ENCODE measurements at places on chromosomes 16 and 17. TPM values are rescaled to one million over a fixed set of nuclear protein-coding genes. Genes with fewer than 3 reads are reported as not detected.

The TBC1D3C gene
- total RNA-seq = 4.6 TPM

DNA sequence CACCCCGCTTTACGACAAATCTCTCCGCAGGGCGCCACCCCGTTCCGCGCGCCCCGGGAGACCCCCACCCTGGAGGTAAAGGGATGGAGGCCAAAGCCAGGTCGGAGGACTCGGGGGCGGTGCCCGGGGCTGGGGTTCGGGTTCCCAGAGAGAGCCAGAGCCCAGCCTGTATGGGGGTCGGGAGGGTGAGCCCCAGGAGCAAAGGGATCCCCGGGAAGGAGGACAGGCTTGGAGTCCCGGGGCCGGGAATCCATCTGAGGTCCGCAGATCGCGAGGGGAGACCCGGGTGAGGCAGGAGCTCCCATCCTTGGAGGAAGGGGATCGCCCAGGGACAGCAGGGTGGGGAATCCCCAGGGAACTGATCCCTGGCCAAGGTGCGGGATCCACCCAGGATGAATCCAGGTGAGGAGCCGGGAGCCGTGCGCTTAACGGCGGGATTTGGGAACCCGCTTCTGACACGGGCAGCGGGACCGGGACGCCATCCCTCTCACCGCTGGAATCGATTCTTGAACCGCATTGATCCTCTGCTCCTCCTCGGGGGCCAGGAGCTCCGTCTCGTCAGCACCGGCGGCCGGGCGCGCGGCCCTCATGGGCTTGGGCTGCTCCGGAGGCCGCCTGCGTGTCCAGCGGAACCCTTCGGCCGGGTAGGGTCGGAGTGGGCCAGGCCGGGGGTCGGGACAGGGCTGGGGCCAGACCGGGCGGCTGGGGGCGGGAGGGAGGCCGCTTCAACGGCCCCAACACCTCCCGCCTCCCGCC, at the start of gene MMD:
MMD (minus strand) TSS at position 657 of the 756 bp plus-strand sequence; CDS start at position 517, 140 bp downstream.
- no peak for DNase-seq

DNA sequence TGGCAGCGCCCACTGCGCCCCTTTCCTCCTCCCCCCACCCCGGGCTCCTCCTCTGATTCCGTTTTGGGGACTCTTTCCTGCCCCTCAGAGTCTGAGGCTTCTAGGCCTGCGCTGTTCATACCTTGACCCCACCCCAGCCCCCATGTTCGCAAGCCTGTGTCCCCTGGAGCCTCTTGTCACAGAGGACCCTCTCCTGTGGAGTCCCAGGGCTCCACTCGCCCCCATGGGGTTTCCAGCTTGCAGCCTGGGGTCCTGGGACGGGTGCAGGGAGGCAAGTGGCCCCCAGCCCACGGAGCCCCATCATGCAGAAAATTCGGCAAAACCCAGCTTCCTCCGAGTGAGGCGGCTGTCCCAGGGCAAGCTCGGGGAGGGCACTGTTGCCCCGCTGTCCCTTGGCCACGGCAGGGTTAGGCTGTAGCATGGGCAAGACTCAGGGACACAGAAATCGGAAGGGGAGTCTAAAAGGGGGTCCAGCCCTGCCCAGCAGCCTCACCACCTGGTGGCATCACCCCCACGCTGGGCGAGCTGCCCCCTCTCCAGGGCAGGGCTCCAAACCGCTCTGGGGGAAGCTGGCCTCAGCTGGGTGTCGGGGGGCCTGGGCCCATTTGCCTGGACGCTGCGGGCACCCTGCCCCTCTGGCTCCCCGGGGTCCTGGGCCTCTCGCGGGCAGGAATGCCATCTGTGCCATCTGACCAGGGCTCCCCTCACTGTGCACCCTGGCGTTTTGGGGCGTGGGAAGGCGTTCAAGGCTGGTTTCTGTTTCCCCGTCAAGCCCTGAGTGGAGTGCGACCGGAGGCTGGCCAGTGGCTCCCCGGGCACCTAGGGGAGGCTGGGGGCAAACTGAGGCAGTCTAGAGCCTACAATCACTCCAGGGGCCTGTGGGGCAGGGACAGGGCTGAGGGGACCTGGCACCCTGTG, 11.5 kb upstream of the BAHCC1 start:
- DNase-seq = no peak

- DNase-seq = no peak
These were observed 29.7 kb upstream of the CDH15 start for GRCh38 chr16:89141884-89142267.

DNA sequence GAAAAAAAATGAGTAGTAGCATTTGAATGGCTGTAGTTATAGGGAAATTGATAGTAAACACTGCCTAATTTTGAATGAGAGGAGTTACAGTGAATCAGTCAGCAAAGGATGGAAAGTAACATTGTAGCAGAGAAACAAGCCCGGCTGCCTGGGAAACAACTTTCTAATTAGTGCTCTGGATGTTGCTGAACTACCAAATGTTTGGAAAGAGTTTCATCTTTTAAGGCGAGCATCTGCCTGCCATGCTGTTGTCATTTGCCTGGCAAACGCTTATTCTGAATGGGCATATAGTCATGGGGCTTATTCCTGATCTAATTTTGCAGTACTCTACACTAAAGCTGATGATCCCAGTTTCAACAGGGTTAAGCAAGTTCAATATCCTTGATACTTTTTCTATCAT, 138.6 kb downstream of the CDH11 start:
- no peak for DNase-seq

Measured in activated B cell treated with CpG ODN at 0.5 μM for 24 hours (primary cell).